ENCODE measurements at places on chromosomes 7 and 10. TPM values are rescaled to one million over a fixed set of nuclear protein-coding genes. Genes with fewer than 3 reads are reported as not detected.

The VAX1 gene
- total RNA-seq, result not detected

The C10orf67 gene
- not detected for total RNA-seq

- H3K27ac ChIP-seq, result no peak overlapping the region
- peaks cover 19% of the 10 kb centered on the region for H3K27me3 ChIP-seq
- H3K4me1 ChIP-seq, result no peaks in the 10 kb centered on the region
- H3K4me3 ChIP-seq, result no peak overlapping the region
- no peaks in the 10 kb centered on the region for H3K36me3 ChIP-seq
Observed at GRCh38 chr7:72317341-72317740, 94.8 kb downstream of the CALN1 start.

GRCh38 chr10:13681095-13681494 lies 94.3 kb downstream of the PRPF18 start:
- H3K4me3 ChIP-seq, result no peak overlapping the region
- peak overlapping the region; percentile 58 for H3K27ac ChIP-seq
- peaks cover 37% of the 10 kb centered on the region for H3K36me3 ChIP-seq
- peaks cover 28% of the 10 kb centered on the region for H3K4me1 ChIP-seq
- H3K27me3 ChIP-seq, result no peaks in the 10 kb centered on the region

DNA sequence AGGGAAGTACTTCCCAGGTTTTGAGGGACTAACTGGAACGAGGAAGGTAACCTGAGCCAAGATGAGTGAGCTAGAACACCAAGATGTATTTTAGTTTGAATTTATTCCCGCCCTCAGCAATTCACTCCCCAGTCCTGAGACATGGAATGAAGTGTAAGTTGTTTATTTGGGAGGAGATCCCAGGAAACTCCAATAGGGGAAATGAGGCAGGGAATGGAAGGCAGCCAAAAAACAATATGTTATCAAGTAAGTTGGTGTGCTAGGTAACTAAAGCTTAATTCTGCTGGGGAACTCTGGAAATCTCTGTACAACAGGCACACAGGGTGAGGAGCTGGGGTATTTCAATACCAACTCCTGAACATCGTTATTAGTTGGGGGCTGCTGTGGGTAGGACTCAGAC lies 189.7 kb upstream of the HDAC9 start:
- H3K4me3 ChIP-seq, result no peak overlapping the region
- H3K27me3 ChIP-seq, result no peaks in the 10 kb centered on the region
- H3K27ac ChIP-seq, result no peak overlapping the region
- DNase-seq, result no peak
- no peaks in the 10 kb centered on the region for H3K36me3 ChIP-seq

DNA sequence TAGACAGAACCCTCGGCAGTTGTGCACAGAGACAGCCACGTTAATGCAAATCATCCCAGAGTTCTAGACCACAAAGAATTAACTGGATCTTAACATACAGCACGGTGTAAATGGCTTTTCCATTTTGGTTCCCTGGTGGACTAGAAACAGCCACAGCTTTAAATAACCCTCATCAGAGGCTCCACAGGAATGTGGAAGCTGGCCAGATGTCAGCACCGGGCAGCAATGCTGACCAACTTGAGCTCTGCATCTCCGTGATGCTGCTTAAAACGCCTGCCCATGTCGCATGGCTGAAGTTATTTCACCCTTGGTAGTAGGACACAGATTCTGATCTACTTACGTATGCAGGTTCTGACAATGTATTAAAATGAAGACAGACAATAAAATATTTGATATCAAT lies 24.5 kb downstream of the RSU1 start:
- H3K36me3 ChIP-seq, result peaks cover 4% of the 10 kb centered on the region
- peaks cover 51% of the 10 kb centered on the region for H3K4me1 ChIP-seq
- H3K4me3 ChIP-seq, result no peak overlapping the region
- no peaks in the 10 kb centered on the region for H3K27me3 ChIP-seq

DNA sequence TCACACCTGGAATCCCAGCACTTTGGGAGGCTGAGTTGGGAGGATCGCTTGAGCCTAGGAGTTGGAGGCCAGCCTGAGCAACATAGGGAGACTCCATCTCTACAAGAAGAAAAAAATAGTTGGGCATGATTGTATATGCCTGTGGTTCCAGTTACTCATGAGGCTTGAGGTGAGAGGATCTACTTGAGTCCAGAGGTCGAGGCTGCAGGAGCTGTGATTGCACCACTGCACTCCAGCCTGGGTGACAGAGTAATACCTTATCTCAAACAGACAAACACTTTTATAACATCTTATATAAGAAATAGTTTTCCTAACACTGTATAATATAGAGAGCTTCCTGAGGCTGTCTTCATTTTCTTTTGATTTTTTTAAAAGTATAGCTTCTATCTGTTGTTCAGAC lies 448.4 kb upstream of the COBL start:
- no peaks in the 10 kb centered on the region for H3K27me3 ChIP-seq
- DNase-seq, result no peak
- H3K36me3 ChIP-seq, result no peaks in the 10 kb centered on the region
- no peak overlapping the region for H3K27ac ChIP-seq

DNA sequence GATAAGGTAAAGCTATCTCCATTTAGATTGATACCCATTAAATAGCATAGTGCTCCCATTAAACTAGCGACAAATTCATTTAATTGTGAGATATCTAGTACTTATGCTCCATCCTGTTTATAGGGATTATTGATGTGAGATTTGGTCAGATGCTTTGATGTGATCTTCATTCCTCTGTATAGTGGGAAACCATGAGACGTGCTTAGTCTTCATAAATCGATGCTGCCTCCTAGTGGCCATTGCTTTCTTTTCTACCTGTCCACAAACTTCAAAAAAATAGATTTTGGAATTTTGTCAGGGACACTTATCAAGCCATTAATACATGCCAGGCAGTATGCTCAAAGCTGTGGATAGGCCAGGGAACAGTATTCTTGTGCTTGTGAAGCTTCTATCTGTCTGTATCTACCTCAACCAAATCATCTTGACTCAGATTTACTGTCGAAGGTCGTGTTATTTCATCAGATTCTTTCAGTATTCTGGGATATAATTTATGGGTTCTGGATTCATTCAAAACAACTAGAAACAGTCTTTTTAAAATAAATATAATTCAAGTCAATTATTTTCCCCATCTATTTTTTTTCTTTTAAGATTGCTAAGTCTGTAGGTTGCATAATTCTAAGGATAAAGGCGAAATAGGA lies 12.0 kb downstream of the LSM8 start:
- no peak for DNase-seq
- H3K27me3 ChIP-seq, result no peaks in the 10 kb centered on the region

GRCh38 chr10:43395571-43396060 lies 13.4 kb downstream of the HNRNPF start:
- peaks cover 47% of the 10 kb centered on the region for H3K4me1 ChIP-seq
- H3K27ac ChIP-seq, result peak overlapping the region; percentile 94
- no peaks in the 10 kb centered on the region for H3K27me3 ChIP-seq
- peak overlapping the region; percentile 90 for H3K4me3 ChIP-seq
- peaks cover 29% of the 10 kb centered on the region for H3K36me3 ChIP-seq

DNA sequence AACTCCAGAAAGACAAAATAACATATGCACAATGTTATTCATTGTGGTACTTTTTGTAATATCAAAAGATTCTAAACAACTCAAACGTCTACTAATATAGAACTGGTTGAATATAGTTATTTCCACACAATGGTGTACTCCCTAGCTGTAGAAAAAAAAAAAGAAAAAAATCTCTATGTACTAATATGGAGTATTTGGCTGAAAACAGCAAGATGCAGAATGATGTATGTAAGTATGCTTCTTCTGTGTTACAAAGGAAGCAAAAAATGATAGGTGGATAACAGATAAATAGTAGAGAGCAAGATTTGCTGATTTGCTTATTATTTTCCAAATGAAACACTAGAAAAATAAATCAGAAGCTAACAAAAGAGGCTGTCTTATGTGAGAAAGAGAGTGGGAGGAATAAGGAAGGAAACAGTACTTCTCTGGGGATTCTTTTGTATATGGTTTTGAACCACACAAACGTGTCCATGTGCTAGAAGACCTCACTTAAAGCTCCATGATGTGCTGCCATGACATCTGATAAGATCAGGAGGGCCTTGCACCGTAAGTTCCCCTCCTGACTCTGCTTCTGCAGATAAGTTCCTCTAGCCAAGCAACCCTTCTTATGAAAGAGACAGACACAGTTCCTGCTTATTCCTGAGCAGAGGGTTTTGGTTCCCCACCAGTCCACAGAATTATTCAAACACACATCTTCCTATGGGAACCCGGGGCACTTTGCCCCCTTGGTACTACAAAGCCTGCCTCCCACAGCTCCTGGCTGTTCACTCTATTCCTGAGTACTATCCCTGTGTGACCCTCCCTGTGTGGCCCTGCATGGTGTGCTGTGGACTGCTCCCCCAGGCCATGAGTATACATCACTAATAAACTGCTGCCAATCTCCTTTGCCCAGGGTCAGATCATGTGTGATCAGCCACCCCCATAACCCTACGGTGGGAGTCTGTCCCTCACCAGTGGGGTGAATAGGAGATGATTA lies 159.1 kb downstream of the CCDC71L start:
- H3K4me3 ChIP-seq, result no peak overlapping the region
- DNase-seq, result no peak
- peaks cover 5% of the 10 kb centered on the region for H3K4me1 ChIP-seq
- no peak overlapping the region for H3K27ac ChIP-seq
- no peaks in the 10 kb centered on the region for H3K36me3 ChIP-seq
- peaks cover 2% of the 10 kb centered on the region for H3K27me3 ChIP-seq

- peaks cover 2% of the 10 kb centered on the region for H3K27me3 ChIP-seq
- no peak for DNase-seq
- no peak overlapping the region for H3K4me3 ChIP-seq
- no peak overlapping the region for H3K27ac ChIP-seq
Observed at GRCh38 chr7:113968713-113969112, 49.9 kb upstream of the PPP1R3A start.

GRCh38 chr7:123715198-123715597 lies 33.6 kb downstream of the WASL start:
- no peaks in the 10 kb centered on the region for H3K36me3 ChIP-seq
- H3K27ac ChIP-seq, result no peak overlapping the region
- DNase-seq, result no peak

- H3K27me3 ChIP-seq, result no peaks in the 10 kb centered on the region
- no peaks in the 10 kb centered on the region for H3K4me1 ChIP-seq
- no peak overlapping the region for H3K4me3 ChIP-seq
- DNase-seq, result no peak
- no peak overlapping the region for H3K27ac ChIP-seq
Observed at GRCh38 chr7:17746020-17746530, 194.2 kb downstream of the SNX13 start.

Measured in chondrocyte (in vitro differentiated cells).